ENCODE measurements at places on chromosomes 11 and 22.
A peak's percentile ranks its signal among the peaks of the same experiment; 100 is the strongest.

DNA sequence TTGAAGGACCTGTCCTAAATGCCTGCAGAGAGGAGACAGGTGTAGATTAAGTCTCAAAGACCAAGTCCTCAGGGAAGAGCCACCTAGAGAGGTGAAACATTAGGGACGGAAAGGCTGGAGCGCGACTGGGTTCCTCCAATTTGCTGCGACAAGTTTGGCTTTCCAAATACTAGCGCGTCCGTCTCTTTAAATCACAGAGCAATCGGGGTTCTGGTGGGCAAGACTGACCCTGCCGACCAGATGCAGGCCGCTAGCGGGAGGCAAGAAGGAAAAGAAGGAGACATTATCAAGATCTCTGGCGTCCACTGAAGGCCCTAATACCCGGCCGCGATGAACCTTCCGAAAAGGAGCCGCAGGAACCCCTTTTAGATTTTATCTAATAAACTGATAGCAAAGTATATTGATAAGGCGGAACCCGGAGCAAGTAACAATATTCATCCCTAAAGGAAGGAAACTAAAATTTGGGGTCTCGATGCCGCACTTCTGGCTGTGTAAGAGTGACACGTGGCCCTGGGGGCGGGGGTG lies 128.2 kb upstream of the C11orf58 start:
- DNase-seq, result peak; percentile 19

- DNase-seq, result no peak
These were observed 505 bp downstream of the NUDT22 start for GRCh38 chr11:64226507-64227051.

DNA sequence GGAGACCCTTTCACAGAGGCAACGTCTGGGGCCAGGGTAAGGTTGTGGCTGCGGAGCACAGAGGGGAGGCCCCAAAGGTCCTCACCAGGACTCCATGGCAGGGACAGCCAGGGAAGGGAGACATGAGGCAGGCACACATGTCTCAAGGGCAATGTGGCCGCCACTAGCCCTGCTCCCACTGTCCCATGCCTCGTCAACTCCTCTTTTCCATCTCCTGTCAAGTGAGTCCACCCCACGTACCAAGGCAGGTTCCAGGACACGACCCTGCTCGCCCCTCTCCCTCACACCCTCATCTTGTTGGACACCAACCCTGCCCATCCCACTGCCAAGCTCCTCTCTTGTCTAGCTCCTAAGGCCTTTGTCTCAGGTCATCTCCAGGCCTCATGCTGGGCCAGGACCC lies 73.2 kb downstream of the RRM1 start:
- no peak for DNase-seq

GRCh38 chr11:44065161-44065661 lies 859 bp upstream of the ACCS start:
- no peak for DNase-seq

DNA sequence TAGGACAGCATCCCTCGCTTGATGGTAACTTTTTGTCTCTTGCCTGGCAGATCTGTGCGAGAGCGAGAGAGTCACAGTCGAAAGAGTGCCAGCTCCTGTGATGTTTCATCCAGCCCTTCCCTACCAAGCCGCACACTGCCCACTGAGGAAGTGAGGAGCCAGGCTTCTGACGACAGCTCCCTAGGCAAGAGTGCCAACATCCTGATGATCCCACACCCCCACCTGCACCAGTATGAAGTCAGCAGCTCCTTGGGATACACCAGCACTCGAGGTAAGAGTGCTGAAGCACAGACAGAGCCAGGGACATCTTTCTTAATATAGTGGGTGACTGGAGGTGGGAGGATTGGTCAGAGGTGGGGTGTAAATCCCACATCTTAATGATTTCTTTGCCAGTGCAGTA lies 61.1 kb downstream of the DEPDC5 start:
- no peak for DNase-seq

DNA sequence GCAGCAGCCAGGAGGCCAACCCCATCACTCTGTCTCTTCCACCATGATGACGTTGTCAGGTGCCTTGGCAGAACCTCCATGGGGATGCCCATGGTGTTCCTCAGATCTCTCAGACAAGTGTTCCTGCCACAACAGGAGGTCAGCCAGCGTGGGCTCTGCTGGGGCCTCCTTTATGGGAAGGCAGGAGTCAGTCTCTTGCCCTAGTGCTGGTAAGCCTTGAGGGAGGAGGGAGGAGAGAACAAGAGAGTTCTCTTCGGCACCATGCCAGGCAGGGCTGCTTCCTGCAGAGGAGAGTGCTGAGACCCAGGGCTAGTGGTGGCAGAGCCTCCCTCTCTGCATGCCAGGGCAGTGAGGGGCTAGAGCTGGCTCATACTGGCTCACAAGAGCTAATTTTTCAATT lies 32.5 kb downstream of the GNAZ start:
- no peak for DNase-seq

DNA sequence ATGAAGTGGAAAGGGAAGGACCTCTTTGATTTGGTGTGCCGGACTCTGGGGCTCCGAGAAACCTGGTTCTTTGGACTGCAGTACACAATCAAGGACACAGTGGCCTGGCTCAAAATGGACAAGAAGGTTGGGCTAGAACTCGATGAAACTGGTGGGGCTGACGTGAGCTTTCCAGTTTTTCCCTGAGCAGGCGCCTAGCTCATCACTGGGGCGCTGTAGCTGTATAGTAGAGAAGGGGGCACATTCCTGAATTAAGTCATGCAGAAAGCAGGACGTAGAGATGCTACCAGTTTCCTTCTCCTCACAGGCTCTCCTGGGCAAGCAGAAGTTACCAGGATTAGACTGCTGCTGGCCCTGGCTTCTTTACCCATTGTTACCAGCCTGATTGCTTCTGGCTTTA lies 33.3 kb downstream of the NF2 start:
- DNase-seq, result no peak

DNA sequence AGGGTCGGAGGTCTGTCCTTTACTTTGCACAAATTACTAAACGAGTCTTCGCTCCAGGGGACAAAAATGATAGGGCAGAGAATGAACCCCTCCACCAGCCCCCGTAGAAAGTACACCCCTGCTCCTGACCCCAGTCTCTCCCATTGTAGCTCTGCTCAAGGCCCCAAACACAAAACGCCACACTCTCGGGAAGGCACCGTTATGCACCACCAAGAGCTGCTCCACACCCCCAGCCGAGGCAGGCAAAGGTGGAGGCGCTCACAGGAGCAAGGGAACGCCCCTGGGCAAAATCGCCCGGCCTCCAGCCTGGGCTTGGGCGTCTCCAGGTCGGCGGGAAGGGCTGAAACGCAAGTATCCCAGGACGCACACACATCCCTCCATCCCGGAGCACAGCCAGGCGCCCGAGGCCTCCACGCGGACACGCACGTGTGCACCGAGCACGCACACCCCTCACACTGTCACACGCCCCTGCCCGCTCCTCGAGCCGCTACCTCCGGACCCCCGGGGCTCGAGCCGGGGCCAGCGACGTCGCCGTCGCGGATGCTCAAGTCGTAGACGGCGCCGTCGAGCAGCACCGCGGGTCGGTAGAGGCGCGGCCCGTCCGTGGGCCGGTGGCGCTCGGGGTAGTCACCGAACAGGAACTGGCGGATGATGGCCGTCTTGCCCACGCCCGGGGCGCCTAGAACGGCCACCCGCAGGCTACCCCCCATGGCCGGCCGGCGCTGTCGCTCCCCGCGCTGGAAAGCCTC lies 786 bp downstream of the RASL10A start:
- peak; percentile 42 for DNase-seq

GRCh38 chr11:28090052-28090749 lies 17.8 kb downstream of the KIF18A start:
- no peak for DNase-seq

GRCh38 chr11:61056981-61057380 lies 45.3 kb upstream of the CD5 start:
- no peak for DNase-seq

DNA sequence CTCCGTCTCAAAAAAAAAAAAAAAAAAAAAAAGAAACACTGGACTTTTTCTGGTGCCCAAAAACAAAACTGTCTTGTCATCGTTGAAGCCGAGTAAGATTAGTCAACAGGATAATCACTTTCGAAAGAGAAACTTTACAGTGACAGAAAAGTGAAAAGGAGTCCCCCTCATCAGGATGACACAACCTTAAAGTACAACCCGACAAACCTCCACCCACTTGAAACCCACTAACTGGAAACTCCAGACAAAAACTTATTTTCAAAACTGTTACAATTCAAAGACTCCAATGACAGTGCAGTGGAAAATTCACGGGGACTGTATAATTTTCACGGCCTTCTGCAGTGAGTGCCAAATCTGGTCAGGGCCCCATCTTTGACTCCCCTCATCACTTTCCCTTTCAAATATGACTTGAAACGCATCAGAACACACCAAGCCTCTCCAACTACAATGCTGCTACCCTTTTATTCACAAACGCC lies 1.3 kb downstream of the DENND5A start:
- no peak for DNase-seq

- DNase-seq, result no peak
These were observed 92.5 kb downstream of the SIK3 start for GRCh38 chr11:117005758-117006157.

- DNase-seq, result no peak
These were observed 342.3 kb upstream of the CCDC179 start for GRCh38 chr11:23202611-23203010.

DNA sequence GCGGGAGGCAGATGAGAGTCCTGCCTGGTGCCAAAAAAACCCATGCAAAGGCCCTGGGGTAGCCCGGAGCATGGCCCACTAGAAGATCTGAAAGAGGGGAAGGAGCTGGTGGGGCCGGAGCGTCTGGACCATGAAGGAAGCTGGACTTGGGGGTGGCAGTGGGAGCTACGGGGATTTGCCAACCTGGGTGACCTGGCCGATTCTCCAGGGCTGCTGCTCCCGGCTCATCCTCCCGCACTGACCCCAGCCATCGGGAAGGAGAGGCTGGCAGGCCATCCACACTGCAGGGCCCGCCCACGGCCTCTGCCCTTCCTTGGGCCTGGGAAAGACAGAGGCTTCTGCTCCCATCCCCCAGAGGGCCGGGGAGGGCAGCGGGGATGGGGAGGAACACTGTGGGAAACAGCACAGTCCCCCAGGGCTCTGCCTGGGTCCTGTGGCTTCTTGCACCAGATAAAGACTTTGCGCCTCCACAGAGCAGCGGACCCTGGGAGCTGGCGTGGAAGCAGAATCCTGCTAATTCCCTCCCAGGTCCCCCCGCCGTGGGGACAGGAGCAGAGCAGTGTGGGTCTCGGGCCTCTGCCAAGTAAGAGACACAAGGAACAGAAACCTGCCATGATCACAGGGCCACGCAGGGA lies 87.1 kb upstream of the LINC01488 start:
- DNase-seq, result no peak

DNA sequence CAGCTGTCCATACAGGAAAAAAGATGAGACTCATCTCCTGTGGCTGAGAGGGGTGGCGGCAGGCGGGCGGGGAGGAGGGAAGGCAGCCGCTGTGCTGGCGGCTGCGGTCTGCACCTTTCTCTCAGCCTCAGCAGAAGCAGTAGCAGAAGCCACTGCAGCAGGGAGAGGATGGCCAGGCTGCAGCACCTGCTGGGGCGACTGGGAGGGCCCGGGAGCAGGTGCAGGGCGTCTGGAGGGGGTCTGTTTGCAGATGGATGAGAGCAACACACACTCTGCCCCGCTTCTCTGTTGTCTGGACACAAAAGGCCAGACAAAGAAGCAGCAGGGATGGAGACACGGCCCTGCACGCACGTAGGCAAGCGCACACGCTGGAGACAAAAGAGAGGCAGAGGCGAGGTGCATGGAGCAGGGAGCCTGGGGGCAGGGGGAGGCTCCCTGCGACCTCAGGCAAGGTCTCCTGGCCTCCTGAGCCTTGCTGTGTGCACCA lies 9.3 kb upstream of the MIAT start:
- peak; percentile 93 for DNase-seq

DNA sequence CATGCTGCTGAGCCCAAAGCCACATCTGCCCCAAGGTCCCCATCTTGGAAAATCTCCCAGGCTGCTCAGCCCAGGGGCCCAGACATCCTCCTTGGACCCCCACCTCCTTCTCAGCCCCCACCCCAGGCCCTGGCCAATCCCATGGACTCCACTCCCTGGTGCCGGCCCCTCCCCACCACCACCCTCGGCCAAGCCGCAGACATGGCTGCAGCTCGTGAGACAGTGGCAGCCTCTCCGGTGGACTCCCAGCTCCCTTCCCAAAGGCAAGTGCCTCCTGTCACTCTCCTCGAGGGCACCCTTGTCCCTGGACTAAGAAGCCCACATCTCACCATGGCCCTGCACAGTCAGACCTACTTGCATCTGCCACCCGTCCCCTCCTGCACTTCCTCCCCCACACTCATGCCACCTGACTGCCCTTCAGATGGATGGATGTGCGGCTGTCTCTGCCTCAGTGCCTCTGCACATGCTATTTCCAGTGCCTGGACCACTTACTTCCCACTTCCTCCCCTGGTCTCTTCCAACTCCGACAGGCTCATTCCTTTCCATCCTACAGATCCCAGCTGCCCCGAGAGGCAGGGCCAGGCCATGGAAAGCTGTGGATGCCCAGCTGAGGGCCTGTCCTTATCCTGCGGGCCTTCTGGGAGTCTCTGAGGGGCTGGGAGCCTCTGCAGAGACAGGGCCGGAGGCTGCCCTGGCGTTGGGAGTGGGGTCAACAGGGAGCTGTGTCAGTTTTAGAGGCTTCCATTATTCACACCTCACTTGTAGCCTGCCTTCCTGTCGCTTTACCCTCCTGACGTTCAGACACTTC lies 25.5 kb upstream of the RFPL3 start:
- peak; percentile 23 for DNase-seq

GRCh38 chr22:41660416-41660815 lies 28.3 kb downstream of the SNU13 start:
- DNase-seq, result no peak

DNA sequence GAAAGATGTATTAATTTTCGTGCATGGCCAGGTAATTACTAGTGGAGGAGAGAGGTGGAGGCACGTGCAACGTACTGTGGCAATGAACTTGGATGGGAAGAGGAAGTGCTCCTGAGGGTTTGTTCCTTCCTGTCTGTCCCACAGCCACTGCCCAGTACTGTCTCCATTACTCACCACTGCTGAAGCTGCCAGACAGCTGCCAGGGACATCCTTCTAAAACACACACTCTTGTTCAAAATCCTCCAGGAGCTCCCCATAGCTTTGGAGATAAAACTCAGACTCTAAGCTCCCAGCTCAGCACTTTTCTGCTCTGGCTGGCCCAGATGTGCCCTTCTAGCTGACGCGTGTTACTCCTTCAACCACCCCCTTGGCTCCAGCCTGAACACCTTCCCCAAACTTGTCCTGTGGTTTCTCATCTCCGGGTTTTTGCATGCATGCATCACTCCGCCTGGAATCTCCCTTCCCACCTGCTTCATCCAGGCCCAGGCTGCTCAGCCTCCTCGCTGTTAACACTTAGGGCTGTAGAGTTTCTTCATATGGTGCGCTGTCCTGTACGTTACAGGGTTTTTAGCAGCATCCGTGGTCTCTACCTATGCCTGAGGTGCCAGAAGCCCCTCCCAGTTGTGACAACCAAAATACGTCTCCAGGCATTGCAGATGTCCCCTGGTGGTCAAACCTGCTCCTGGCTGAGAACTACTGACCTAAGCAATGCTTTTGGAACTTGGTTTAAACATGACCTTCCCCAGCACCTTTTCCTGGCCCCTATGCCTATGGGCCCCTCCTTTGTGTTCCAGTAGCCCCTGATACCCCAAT lies 69.5 kb downstream of the C11orf91 start:
- DNase-seq, result no peak
